SK-MEL-5 (cell line): ENCODE measurements at places on chromosomes 3 and 15.
A peak's percentile ranks its signal among the peaks of the same experiment; 100 is the strongest.

DNA sequence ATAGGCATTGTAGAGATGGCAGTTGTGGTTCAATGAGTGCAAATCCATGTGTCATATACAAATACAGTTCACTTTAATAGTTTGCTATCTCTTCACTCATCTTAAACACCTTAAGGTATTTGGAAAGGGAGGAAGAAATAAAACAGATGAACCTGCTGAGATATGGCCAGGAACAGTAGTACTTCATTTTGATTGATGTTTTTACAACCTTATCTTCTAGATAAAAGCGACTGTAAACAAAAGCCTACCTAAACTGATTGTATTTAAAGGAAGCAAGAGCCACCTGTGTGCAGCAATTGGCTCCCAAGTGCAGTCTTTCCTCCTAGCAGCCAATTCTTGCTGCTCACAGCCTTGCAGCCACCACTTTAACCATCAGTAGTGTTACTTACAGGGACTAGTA is 217.7 kb downstream of the CDIN1 start:
- DNase-seq = no peak

- DNase-seq = no peak
Measured at GRCh38 chr15:78507831-78508160, 419 bp downstream of the HYKK start.

DNA sequence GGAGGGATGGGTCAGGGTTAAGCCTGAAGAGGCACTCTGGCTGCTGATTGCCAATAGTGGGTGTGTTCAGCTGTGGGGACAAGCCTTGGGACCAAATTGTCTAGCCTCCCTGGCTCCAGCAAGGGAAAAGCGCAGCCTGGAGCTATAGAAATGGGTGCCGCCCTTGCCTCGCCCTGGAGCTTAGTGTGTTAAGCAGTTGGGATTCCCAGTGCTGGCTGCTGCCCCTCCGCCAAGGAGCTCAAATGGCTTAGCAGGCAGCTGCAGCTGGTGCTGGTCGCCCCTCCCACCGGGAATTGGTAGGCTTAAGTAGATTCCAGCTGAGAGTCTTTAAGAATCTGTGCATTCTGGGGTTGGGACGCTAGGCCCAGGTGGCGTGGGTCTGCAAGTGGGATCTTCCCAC is 662.9 kb upstream of the TBL1XR1 start:
- DNase-seq = no peak

DNA sequence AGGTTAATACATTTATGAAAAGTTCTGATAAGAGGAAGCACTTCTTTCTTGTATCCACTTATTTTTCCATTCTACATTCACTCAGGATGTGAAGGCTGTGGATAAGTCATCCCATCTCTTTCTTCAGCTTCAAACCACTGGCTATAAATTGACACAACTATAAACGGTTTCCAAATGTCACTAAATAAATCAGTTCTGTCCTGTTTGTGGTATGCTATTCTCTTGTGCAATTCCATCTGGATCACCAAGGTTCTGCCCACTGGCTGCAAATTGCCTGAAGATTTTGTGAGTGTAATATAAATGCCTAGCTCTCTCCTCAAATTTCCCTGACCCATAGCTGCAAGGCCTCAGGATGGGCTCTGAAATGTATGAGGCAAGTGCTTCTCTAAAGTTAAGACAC is 7.1 kb upstream of the LMOD3 start:
- DNase-seq = no peak

- DNase-seq = peak; percentile 20
Measured at GRCh38 chr3:111299192-111299615, 227.6 kb downstream of the NECTIN3 start.

- DNase-seq = no peak
Measured at GRCh38 chr3:70824773-70825172, 512.3 kb upstream of the MDFIC2 start.

- no peak for DNase-seq
Measured at GRCh38 chr3:143594206-143594605, 254.1 kb downstream of the SLC9A9 start.

- peak; percentile 89 for DNase-seq
Measured at GRCh38 chr3:115092220-115092791, 54.8 kb downstream of the ZBTB20 start.

DNA sequence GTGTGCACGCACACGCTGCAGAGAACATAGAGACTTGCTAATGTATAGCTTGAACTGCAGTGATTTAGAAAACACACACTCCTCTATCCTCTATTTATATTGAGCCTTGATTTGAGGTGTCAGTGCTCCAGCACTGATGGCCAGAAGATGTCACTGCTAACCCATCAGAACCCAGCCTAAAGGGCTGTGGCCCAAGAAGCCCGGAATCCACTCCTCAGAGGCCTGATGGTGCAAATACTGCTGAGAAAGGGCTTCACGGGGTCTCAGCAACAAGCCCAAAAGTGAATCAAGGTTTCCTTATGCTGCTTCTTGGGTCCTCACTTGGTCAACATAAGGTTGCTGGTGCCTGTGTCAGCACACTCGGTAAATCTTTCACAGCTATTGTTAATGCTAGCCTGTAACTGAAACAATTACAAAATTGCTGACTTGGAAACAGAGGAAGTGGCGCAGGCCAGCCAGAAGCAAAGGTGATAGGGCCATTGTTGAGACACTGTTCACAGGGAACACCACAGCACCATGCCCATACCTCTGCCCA is 60.3 kb downstream of the HEG1 start:
- DNase-seq = peak; percentile 76

GRCh38 chr15:86611417-86612040 is 531.9 kb downstream of the AGBL1 start:
- peak; percentile 5 for DNase-seq

DNA sequence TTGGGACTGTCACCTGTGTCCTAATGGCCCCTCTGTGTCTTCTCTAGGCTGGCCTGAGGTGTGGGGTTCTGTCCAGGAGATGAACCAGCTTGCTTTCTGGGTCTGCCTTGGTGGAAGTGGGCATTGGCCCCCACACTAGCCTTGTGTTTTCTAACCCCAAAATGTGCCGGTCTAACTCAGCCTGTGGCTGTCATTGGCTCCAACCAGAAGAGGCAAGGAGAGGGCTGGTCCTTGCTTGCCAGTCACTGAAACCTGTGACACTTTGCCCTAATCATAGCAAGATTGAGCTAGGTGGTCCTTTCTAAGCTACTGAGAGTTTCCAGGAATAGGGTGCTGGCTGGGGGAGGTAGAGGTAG is 2.2 kb downstream of the C15orf39 start:
- DNase-seq = no peak

DNA sequence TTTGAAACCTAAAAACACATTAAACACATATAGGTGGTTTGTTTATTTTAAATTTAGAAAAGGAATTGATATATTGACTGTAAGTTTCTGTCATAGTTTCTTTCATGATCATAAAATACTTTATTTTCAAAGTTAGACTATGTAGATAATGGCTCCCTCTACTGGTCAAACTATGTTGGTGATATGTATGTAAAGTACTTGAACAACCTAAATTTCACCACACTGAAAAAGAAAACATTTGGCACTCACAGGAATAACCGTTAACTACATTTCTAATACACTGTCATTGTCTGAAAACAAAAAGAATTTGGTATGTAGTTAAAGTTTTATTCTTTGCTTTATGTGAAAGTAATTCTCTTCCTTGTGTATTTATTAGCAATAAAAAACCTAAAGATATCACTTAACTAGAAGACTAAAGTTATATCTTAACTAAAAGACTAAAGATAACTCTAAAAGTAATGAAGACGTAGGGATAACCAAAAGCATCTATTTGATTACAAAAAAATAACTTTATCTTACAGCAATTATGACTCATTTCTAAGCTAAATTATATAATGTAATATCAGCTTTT is 427.5 kb downstream of the VGLL3 start:
- peak; percentile 57 for DNase-seq

- DNase-seq = peak; percentile 7
Measured at GRCh38 chr15:70355275-70355795, 257.6 kb upstream of the TLE3 start.

GRCh38 chr3:156509189-156510174 is 45.4 kb downstream of the SSR3 start:
- DNase-seq = peak; percentile 73

GRCh38 chr3:39910826-39911464 is 101.5 kb downstream of the MYRIP start:
- peak; percentile 72 for DNase-seq

GRCh38 chr15:66649235-66649984 is 52.6 kb upstream of the SMAD6 start:
- peak; percentile 60 for DNase-seq

DNA sequence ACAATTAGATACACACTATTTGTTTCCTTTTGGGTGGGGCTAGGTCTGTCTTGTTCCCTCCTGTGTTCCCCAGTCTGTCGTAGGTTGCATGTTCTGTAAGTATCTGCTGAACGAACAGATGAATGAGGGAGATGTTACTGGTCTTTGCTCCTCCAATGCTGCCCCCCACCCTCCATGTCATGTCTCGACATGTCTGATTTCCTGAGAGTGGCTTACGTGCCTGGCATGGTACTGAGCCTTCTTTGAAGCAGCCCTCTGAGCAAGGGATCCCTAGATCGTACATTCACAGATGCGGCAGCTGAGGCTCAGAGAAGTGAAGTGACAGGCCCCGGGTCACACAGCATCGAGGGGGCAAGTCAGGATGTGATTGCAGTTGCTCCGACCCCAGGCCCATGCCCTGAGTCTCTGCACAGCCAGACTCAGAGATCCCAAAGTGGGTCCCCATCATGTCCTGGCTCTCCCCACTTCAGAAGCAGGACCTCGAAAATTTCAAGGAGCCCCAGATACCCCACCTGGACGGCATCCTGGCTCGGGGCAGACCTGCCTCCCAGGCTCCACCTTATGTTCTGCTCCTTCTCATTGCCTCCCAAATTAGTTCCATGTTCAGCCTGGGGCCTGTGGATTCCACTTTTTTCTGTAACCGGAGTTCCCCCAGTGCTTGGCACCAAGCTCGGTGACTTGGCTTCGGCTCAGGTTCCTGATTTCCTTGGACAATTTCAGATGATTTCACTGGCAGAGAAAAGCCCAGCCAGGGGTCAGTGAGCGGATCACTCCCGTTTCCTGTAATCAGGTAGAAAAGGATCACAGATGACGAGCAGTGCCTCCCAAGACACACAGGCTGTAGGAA is 24.7 kb downstream of the GOLGA6L2 start:
- no peak for DNase-seq

- DNase-seq = no peak
Measured at GRCh38 chr3:108054935-108055334, 35.9 kb downstream of the CD47 start.

- DNase-seq = no peak
Measured at GRCh38 chr3:105979961-105980360, 111.1 kb upstream of the CBLB start.

DNA sequence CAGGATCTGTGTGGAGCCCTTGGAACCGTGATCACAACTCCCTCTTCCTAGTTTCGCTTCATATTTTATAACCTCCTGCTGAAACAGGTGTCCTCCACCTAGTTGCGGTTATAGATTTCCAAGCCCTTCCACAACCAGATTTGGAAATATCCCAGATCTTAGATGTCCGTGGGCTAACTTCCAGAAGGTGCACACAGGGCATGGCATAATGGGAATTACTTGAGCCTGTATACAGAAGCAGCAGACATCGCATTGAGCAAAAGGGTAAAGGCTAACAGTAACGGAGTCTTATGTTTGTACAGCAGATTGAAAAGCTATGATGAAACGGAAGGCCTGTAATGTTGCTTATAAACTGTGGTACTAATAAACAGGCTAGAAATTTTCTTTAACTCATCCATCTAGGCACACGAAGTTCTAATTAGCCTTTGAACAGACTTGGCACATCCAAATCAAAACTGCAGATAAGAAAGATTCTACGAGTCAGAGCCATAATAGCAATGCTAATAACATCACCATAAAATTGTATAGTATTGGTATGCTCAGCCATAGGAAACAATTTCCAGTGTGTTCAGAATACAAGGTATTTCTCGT is 1.2 kb upstream of the USF3 start:
- DNase-seq = peak; percentile 11

DNA sequence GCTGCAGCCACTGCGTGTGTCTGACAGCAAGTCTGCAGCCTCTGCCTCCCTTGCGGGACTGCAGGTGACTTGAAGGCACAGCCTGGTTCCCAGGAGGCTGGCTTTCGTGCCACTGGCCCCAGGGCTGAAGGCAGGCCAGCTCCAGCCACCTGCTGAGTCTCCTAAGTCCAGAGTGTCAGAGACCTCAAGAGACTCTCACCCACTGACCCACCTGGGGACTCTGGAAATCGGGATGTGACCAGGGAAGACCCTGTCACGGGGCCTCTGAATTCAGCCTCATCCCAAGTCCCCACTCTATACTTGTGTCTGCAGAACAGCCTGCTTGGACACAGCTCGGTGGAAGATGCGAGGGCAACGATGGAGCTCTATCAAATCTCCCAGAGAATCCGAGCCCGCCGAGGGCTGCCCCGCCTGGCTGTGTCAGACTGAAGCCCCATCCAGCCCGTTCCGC is 16.3 kb downstream of the ISG20 start:
- DNase-seq = no peak

DNA sequence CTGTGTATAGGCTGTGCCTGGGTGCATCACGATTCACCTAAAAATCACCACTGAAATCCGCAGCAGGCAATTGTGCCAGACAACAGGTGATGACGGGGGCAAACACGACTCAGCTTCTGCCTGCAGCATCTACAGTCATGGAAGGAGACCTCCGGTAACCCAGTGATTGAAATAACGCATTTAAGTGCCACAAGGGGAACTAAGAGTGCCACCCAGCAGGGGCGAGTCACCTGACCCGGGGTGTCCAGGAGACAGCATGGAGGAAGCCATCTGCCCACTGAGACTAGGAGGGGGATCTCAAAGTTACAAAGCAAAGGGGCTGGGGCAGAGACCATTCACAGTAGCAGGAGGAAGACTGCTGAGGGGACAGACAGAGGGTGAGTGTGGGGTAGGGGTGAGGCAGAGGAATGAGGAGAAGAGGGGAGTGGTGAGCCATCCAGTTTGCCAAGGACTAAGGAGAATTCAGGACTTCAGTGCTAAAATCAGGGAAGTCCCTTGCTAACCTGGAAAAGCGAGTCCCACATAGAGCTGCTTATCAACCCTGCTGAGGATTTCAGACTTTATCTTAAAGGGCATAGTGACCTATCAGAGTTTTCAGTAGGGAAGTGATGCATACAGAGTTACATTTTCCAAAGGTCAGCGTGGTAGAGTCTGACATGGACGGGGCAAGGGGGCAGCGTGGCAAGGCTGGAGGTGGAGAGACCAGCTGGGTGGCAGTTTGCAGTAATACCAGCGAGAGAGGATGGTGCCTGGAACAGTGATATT is 256.7 kb upstream of the HES1 start:
- no peak for DNase-seq

GRCh38 chr3:133113526-133113925 is 75.3 kb downstream of the TMEM108 start:
- DNase-seq = no peak

DNA sequence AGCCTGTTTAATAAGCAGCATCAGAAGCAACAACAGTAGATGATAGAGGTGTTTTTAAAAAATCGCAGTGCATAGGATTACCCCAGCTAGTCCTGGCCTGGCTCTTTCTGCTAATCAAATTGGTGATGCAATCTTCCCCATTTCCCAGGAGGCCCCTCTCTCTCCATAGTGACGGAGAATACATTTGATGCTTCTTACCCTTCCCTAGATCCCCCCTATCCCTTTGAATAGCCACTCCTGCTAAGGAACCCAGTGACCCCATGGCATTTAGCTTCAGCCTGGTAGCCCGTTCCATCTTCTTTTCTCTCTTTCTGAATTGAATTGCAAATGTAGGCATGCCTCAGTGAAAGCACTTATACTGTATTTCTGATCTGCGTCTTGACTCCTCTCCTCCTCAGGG is 223.6 kb upstream of the GAP43 start:
- no peak for DNase-seq

- DNase-seq = no peak
Measured at GRCh38 chr3:13235079-13235478, 161.8 kb upstream of the IQSEC1 start.
